Spinal cord (tissue), 10 donors: ENCODE measurements at places on chromosomes 16 and 17.

DNA sequence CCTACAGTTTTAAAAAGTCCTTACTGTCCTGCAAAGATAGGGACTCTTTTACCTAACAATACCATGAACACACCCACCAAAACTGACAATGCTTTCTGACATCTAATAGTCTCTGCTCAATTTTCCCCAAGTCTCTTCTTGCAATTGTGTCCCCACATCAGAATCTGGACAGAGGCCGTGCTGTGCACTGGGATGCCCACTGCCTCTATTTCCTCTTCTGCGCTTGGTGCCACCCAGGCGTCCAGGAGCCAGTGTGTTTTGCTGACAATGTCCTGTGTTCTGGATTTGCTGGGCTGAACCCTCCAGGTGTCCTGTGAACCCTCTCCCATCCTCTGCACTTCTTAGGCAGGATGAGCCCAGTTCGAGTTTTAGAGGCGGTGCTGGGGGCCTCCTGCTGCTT, 6.4 kb upstream of the ARHGDIA start:
- DNase-seq: no peak

DNA sequence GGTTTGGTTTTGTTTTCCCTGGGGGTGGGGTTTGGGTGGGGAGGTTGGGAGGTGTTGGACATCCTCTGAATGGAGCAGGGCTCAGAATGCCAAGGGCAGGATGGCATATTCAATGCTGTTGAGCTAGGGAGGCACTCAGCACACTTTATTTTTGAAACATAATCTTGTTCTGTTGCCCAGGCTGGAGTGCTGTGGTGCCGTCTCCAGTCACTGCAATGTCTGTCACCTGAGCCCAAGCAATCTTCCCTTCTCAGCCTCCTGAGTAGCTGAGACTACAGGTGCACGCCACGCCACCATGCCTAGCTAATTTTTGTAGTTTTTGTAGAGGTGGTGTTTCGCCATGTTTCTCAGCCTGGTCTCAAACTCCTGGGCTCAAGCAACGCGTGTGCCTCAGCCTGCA, 186.1 kb downstream of the RPTOR start:
- no peak for DNase-seq

- no peak for DNase-seq
Observed at GRCh38 chr17:58335779-58336455, 7.3 kb upstream of the TSPOAP1 start.

DNA sequence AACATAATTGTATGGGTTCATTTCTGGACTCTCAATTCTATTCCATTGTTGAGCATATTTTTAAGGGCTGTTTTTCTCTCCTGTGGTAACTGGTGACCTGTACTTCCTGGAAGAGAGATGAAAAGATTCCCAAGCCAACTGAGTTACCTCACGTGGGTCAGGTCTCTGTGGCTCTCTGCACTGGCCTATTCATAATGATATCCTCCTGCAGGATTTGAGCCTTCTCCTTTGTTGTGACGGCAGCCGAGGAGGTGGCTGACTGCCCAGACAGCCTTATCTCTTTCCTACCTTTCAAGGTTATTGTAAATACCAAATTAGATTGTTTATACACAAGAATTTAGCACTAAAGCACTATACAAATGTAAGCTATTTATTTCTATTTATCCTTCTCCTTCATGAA, 2.7 kb upstream of the ACE start:
- no peak for DNase-seq

DNA sequence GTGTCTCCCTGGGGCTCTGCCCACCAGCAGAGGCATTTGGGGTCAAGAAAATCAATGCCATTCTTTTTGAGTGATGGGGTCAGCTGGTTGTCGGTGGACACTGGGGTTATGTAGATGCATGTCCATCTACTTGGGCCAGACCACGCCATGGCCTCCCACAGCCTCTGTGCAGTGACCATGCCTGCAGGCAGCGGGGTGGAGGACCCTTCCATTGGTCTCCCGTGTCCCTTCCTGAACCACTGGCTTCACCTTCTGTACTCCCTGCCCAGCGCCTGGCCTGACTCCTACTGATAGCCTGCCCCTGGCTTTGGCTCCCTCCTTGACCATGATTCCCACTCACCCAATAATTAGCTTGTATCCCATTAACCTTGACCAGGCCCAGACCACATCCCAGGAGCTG, 28.0 kb upstream of the SPNS3 start:
- DNase-seq: no peak

- no peak for DNase-seq
Observed at GRCh38 chr17:28733346-28733745, 4.8 kb downstream of the NEK8 start.

DNA sequence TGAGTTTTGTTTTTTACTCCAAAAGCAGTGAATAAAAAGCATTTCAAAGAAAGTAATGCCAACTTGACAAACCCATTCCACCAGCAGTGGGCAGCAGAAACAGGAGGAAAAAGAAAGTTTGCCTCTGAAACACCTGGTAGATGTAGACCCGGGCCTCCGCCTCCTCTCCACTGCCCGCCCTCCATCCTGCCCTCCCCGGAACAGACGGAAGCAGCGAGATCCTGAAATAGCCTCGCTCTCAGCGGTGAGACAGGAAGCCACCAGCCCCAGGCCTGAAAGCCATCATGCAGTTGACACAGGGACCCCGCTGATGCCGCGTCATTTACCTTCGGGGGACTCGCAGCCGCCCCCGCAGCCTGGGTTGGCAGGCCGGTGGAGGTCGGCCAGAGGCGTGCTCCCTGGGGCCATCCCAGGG, 67.8 kb downstream of the C16orf78 start:
- no peak for DNase-seq

DNA sequence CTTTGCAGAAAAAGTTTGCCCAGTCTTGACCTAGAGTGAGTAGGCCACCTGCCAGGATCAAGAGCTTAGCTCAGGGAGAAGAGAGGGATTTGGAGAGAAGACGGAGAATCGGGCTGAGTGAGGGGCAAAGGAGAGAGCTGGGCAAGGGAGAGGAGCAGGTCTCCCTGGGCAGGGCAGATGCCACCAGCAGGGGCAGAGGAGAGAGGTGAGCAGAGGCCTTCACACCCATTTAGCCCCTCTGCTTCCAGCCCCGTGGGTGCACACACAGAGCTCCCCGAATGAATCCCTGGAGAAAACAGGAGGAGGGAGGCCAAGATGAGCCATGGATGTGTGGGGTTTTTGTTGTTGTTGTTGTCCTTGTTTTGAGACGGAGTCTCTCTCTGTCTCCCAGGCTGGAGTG, 29.2 kb downstream of the TBX4 start:
- DNase-seq: no peak

DNA sequence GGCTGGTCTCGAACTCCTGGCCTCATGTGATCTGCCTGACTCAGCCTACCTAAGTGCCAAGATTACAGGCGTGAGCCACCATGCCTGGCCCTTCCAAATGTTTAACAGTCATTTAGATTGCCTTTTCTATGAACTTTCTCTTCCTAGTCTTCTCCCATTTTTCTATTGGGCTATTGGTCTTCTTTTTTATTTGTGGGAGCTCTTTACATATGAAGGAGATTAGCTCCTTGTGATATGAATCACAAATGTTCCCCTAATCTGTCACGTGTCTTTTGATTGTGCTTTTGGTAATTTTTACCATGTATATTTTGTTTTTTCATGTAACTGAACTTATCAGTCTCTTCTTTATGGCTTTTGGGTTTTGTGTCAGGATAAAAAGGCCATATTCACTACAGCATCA, 11.9 kb downstream of the ADCY7 start:
- no peak for DNase-seq

DNA sequence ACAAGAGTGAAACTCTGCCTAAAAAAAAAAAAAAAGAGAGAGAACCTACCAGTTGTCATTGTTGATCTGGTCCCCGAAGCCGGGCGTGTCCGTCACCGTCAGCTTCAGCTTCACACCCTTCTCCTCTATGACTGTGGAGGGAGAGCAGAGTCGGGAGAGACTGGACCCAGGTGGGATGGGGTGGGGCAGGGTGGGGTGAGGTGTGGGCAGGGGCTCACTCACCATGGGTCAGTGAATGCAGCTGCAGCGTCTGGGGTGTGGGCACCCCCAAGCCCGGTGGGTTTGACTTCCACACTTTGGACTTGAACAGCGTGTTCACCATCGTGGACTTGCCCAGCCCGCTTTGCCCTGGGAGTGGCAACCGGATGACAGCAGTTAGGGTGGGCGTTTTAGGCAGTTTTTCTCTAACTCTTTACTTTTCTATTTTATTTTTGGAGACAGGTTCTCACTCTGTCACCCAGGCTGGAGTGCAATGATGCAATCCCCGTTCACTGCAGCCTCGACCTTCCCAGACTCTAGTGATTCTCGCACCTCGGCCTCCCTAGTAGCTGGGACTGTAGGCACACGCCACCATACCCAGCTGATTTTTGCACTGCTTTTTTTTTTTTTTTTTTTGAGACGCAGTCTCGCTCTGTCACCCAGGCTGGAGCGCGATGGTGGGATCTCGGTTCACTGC, 2.2 kb downstream of the SEPTIN12 start:
- DNase-seq: no peak

GRCh38 chr16:2070576-2071453, 23.0 kb downstream of the TSC2 start:
- DNase-seq: no peak

GRCh38 chr16:19598805-19599510, 43.5 kb downstream of the VPS35L start:
- no peak for DNase-seq

DNA sequence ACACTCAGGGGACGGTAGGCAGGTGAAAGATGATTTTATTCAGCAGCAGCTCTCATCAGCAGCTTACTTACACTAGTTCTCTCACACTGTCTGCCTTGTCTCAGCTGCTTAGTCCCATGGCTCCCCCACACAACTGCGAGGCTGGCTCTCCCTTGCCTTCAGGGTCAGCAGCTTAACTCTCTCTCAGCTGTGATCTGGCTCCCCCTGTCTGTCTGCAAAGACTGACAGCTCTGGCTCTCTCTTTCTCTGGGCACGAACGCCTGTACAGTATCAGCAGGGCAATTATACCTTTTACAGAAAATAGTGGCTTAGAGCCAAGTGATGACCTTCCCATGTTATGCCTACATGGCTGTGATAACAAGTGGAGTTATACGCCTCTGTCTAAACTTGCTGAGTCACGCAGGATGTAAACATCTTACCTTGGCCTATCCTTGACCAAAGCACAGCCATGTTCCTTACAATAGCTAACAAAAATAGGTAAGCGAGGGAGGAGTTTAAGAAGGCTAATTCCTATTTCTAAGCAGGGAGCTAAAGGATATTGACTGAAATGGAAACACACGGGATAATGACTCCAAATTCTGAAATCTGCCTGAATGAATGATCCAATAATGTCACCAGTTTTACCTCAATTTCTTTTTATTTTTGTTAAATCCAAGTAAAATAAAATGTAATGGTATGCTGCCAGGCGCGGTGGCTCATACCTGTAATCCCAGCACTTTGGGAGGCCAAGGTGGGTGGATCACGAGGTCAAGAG, 1.1 kb upstream of the NDUFAB1 start:
- no peak for DNase-seq

GRCh38 chr16:1775006-1775845, 2.3 kb upstream of the MRPS34 start:
- DNase-seq: no peak

- no peak for DNase-seq
Observed at GRCh38 chr17:79937391-79938335, 98.0 kb downstream of the TBC1D16 start.

- peak; percentile 96 for DNase-seq
Observed at GRCh38 chr17:48131216-48131824, 23.8 kb downstream of the SNX11 start.

DNA sequence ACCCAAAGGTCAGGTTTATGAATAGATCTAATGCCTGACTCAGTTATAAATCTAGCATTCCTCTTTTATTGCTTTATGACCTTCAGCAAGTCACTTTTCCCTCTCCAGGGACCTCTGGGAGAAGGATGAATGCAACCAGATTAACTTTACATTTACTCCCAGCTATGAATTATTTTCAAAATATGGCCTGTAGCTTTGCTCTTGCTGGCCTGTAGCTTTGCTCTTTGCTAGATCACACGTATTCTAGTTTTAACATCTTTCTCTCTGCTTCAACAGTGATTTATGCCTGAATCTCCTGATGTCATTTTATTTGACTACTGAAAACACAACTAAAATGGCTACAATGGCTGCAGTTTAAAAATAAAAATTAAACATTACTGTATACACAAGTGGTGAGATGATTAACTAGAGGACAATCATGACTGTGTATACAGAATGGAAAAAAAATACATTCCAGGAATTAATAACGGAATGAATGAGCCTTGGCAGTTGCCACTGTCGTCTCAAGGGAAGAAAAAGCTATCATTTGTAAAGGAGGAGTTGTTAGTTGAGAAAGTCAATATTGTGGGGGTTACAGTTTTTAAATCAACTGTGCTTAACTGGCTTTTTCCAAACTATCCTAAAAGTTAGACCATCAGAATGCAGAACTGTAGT, 434.5 kb upstream of the GOT2 start:
- no peak for DNase-seq

GRCh38 chr16:9798474-9798873, 383.8 kb downstream of the GRIN2A start:
- DNase-seq: no peak

DNA sequence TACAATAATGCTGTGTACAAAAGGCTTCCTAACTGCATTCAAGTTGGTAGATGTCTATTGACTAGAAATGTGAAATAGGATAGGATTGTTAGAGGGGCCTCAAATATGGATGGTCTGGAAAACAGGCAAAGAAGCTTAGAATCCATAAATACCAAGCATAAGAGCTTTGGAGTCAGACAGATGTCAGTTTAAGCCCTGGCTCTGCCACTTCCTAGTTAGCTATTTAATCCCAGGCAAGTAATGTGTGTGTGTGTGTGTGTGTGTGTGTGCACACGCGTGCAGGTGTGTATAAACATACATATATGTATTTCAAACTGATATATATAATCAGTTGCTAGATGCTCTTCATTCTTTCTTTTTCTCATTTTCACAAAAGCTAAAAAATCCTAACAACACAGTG, 66.7 kb downstream of the MMD start:
- DNase-seq: no peak

DNA sequence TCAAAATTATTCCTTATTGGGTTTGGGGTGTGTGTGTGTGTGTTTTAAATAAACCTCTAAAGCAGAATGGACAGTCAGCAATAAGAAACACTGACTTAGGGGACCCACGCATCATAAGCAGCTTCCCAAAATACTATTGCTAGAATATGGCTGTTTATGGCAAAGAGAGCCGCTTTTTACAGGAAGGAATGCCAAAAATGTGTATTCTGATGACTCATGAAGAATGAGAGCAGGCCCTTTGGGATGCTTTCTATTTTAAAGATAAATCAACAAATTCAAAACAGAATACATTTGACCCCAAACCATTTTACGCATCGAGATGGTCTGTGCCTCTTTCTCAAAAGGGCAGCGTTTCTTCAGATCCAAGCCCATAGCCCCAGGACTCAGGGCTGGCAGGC, 37.5 kb downstream of the ARHGAP17 start:
- DNase-seq: peak; percentile 17
